ENCODE measurements at places on chromosomes 5 and 9.

GRCh38 chr5:115778417-115778816 is 38.0 kb downstream of the CDO1 start:
- DNase-seq = no peak

GRCh38 chr5:88081877-88082276 is 186.8 kb downstream of the TMEM161B start:
- DNase-seq = no peak

GRCh38 chr9:138077898-138078540 is 200.4 kb downstream of the CACNA1B start:
- no peak for DNase-seq

DNA sequence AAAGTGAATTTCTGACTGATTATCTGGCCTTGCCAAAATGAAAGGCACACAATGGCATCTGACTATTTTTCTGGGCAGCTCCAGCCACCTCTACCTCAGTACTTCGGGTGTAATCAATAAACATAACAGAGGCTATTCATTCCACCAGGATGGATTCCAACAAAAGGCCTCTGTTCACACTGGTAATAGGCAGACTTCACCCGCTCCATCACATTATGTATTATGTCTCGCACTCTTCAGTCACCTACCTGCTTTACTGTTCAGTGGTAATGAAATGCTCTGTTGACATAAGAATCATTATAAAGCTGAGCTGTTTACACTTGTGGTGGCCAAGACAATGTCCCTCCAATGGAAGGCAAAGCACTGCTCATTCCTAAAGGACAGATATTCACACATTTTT is 1333.7 kb upstream of the WWC1 start:
- no peak for DNase-seq

- DNase-seq = no peak
Measured at GRCh38 chr5:52392321-52392720, 395.4 kb upstream of the ITGA1 start.
